HS-5 (cell line): ENCODE measurements at places on chromosomes 6 and 20.

- no peak for DNase-seq
Observed at GRCh38 chr6:6810727-6811126, 222.2 kb downstream of the LY86 start.

- DNase-seq, result no peak
Observed at GRCh38 chr20:47557791-47558190, 56.1 kb downstream of the NCOA3 start.

DNA sequence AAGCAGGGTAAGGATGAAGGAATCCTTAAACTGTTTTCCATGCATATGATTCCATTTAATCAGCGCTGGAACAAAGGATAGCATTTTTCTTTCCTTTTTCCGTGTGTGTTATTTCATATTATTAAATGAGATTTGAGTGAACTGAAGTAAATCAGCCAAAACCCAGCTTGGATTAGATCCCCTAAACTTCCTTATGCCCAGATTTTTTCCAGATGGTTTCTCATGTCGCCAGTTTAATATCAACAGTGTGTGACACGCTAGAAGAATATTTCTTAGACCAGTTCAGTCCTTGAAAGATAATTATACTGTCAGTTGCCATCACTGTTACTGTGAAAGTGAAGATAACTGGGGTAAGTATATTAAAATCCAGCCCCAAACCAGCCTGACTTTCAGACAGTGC lies 1009.4 kb downstream of the KIF16B start:
- DNase-seq, result no peak

DNA sequence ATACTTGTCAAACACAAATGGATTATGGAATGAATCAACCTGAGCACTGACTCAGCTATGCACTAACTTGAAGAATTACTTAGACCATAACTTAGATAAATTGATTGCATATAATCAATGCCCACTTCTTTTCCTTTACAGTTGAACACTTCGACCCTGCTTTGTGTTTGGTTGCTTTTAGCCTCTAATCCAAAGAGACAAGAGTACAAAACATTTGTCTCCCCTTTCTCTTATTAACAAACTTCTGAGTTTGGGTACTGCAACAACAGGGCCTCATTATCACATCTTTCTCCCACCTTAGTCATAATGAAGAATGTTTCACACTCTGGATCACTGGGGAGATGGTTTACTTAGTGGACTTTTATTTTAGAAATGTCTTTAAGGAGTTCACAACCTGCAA lies 2.6 kb upstream of the TAAR6 start:
- DNase-seq, result no peak

DNA sequence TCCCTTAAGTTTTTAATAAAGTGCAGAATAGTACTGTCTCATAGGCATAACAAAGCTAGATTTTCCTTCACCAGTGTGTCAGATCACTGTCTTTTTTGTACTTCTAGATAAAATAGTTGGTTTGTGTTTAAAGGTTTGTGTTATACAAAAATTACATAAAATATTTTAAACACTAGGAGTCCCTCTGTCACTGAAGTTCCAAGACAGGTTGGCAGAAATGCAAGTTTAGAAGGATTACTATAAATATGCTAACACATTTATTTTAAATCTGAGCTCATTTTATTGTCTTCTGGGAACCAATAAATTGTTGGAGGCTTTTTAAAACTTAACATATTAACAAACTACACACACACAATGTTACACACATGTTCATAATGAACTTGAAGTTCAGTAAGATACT lies 30.8 kb upstream of the RUNX2 start:
- DNase-seq, result no peak

- DNase-seq, result no peak
Observed at GRCh38 chr6:33139596-33140206, 52.6 kb downstream of the COL11A2 start.

DNA sequence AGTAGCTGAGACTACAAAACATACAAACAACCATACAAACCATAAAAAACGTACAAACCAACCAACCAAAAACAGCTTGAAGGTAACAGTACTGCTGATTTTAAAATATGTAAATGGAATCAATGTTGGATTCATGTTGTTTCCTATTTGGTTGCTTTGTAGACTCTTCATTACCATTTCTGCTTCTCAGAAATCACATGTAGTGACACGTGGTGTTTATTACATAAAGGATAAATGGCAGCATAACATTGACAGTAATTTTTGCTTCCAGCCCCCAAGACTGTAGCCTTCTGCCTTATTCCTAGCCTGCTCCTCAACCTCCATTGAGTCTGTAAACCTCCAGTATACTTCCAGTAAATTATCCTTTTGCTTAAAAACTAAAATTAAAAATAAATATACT lies 73.3 kb downstream of the KLHL32 start:
- no peak for DNase-seq

- no peak for DNase-seq
Observed at GRCh38 chr20:53130795-53131194, 158.6 kb downstream of the TSHZ2 start.

- DNase-seq, result peak; percentile 72
Observed at GRCh38 chr6:328136-328670, 35.9 kb downstream of the DUSP22 start.

- no peak for DNase-seq
Observed at GRCh38 chr20:7463290-7463689, 477.0 kb downstream of the HAO1 start.

DNA sequence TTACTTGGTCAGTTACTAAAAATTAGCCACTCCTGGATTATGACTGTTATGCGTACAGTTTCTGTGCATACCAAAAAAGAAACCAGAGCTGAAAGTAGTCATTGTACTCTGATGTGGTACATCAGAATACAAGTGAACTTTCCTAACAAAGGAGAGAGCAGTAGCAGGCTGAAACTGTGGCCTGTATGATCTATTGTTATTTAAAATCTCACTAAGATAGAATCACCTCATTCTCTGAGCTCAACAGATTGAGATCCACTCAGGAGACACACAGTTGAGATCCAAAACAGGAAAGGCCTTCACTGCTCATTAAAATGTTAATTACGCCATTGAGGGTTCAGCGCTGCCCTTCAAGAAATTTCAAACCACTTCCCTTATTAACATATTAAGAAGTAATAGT lies 576.4 kb downstream of the LMBRD1 start:
- no peak for DNase-seq
